ENCODE measurements at places on chromosomes 6 and 20.

- DNase-seq: peak; percentile 86
These were observed 69.3 kb downstream of the CLIC5 start for GRCh38 chr6:45946352-45946751.

DNA sequence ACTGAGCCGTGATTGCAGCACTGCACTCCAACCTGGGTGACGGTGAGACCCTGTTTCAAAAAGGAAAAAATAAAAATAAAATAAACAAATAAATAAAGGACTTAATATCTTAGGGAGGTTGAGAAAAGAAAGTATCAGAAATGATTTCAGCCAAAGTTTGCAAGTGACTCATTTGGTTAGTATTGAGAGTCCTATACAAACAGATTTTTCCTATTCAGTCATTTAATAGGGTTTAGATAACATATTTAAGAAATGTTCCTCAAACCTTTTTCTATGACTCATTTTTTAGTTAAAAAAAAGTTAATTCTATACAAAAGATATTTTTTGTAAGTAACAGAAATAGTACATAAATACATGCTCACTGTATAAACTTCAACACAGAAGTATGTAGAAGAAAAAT, 235.1 kb downstream of the GJA1 start:
- DNase-seq: peak; percentile 54

DNA sequence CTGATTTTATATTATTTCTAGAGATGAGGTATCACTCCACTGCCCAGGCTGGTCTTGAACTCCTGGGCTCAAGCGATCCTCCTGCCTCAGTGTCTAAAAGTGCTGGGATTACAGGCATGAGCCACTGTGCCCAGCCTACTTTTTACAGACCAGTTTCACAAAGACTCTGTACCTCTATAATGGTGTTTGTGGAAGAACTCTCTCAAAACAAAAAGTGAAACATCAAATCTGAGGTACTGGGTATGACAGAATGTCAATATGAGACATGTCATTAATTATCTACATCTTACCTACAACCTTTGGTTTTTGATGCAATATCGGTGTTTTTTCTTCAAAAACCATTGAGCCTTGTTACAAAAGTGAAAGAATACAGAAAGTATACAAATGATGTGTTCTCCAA, 49.4 kb upstream of the MCM9 start:
- DNase-seq: no peak

DNA sequence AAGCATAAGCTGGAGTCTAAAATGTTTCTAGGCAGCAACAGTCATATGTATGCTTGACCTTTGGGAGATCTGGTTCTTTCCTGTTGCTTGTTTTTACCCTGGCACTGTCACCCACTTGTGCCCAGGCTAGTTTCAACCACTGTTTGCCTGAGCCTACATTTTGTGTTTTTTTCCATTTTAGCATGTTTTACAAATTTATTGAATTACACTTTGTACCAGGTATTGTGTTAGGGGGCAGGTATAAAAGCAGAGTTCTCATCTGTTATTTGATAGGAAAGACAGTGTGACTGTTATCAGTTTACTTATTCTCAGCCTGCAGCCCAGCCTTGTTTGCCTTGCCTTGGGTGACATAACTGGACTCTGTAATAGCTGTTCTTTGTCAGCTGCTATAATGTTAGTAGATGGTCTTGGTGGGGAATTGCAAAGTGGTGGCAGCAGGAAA, 147.0 kb downstream of the CDKAL1 start:
- DNase-seq: no peak

DNA sequence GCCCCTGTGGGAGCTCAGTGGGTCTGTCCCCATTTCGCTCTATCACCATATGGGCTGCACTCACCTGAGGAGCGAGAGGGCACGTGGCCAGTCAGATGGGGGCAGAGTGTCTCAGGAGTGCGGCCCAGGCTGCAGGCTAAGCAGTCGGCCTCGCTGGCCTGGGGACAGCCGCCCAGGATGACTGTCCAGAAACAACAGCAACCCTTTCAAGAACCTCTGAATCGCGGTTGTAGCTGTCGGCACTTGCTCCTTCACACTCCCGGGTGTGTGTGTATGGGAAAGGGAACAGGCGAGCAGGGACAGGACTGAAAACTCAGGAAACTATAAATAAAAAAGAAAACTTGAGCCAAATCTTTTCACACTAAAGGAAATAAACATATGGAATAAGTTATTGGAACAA, 63.1 kb downstream of the TFAP2A start:
- no peak for DNase-seq

DNA sequence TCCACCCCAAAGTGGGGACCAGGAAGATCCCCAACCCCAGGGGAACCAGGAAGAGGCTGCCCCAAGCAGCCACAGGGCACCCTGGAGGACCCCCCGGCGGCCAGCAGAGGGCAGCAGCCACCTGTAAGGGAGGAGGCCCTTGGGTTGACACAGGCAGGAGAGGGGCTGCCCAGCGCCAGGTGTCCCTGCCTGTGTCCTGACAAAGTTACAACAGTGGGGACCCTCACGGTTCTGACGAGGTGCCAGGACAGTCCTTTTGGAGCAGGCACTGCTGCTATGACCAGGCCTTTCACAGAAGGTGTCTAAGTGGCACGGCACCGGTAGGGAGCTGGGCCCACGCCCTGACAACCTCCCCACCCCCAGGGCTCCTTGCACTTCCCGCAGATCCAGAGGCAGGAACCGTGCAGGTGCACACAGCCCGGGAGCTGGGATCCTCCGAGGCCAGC, 176.7 kb downstream of the BMP7 start:
- DNase-seq: no peak

- DNase-seq: peak; percentile 66
These were observed 20.1 kb downstream of the ECT2L start for GRCh38 chr6:138815797-138816528.

DNA sequence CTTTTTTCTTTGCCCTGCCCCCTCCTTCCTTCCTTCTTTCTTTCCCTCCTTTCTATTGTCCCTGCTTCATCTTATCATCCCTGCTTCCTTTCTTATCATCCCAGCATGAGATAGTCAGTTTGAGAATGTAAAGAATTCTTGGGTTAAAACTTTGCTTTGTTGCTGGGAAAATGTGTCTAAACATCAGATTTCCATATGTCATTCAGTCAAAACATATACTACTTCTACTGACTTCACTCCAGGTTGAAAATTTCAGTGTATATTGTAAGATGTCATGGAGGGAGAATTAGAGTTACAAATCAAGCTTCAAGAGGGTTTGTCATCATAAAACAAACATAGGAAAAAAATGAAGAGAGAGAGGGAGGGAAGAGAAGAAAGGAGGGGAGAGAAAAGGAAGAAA, 358.4 kb upstream of the SOX4 start:
- DNase-seq: no peak

All from HCEC 1CT (cell line).